SW 1271 (cell line): ENCODE measurements at places on chromosomes 7 and 10.
A peak's percentile ranks its signal among the peaks of the same experiment; 100 is the strongest.

- no peak for DNase-seq
Observed at GRCh38 chr10:63281967-63282366, 148.8 kb downstream of the NRBF2 start.

DNA sequence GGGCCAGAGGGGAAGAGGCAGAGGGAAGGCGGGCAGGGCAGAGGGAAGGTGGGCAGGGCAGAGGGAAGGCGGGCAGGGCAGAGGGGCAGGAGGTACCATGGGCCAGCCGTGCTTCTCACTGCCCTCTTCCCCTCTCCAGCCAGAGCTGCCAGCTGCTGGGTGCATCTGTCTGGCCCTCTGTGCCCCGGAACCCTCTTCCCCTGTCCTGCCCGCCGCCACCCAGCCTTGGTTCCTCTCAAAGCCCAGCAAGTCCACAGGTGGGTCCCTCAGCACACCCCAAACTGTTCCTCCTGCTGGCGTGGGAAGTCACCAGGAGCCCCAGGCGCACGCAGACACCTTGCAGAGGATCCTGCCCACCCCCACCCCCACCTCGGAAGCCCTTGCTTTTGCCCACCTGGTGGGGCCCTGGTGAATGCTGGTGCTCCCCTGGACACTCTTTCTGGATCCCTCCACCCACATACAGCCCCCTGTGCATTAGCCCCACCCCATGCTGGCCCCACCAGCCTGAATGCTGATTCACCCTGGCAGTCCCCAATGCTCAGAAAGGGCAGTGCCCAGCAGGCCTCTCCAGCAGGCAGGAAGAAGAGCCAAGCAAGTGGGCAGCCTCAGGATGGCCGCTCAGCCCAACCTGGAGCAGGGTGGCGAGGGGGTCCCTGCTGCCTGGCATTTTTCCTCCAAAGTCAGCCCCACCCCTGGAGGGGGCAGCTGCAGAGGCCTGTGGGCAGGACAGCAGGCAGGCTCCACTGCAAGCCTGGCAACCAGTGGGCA, 1.9 kb upstream of the PWWP2B start:
- DNase-seq = no peak

- no peak for DNase-seq
Observed at GRCh38 chr10:75978213-75978612, 546.8 kb downstream of the LRMDA start.

DNA sequence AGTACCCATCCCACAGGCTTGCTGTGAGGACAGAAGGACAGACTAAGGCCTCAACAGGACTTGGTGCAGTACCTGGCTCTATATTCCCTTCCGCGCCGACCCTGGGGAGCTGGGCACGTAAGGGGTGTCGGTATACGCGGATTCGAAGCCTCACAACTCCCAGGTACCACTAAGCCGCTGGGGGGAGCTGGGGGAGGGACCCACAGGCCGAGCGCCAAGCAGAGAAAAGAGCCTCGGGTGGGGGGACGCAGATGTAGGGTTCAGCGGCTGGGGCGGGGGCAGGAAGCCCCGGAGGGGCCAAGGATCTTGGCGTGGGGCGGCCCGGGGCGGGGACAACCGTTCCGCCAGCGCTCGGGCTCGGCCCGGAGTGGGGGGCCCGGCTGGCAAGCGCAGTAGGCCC, 126.4 kb upstream of the ZNF746 start:
- DNase-seq = no peak

DNA sequence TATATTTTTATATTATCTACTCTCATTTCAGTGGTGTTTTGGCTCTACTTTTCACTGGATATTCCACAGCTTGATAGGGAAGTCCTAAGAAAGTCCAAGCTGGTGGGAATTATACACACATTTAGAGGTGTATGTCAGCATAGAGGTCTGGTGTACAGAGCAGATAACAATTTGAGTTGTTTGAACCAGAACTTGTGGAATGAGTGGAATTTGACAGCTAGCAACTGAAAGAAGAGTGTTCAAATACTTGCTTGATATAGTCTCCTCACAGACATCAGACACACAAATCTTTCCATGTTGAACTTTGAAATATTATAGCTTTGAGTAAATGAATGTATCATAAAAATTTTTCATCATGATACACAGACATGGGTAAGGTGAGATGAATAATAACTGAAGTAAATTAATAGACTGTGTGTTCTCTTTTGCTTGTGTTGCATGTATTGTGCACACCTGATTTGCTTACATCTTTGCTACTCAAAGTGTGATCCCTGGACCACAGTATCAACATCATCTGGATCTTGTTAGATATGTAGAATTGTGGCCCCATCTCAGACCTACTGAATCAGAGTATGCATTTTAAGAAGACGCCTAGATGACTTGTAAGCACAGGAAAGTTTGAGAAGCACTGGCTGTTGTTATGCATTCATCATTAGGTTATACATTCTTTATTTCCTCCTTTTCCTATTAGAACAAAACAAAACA, 91.5 kb downstream of the ABCA13 start:
- no peak for DNase-seq

GRCh38 chr10:74862625-74863024, 36.2 kb downstream of the KAT6B start:
- no peak for DNase-seq

GRCh38 chr7:134752006-134752760, 27.3 kb upstream of the CALD1 start:
- DNase-seq = no peak

GRCh38 chr7:91549878-91550277, 285.6 kb downstream of the FZD1 start:
- DNase-seq = no peak

DNA sequence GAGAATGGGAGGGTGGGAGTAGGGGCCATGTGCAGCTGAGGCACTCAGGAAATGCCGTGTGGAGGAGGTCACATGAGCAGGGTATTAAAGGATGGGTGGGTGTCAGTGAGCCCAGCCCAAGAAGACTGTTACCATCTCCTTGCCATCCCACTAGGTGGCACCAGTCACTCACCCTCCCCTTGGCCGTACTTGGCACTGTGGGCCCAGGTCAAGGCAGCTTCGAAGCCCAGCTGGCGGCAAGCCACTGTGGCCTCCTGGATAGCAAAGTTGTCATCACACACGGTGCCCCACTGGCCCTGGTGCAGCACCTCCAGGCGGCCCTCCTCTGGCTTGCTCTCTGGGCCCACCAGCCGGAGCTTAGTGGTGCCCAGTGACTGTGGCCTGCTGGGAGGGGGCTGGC, 5.4 kb downstream of the LOXL4 start:
- peak; percentile 18 for DNase-seq

- no peak for DNase-seq
Observed at GRCh38 chr10:29448125-29448524, 159.3 kb downstream of the LYZL1 start.

DNA sequence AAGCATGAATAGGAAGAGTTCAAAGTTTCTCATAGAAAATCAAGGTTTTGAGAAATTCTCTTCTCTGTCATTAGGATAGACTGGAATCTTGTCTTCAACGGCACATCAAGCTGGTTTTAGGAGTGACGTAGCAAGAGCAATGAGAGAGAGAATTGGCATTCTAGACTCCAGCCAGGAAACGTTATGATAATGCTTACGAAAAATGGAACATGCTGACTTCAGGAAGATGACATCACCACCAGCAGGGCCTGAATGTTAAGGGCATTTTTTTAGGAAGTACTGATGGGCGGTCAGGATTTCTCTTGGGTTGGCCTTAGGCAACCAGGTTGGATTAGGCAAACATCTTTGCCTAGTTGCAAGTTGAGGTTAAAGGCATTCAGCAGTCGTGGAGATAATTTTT, 213.2 kb upstream of the CTBP2 start:
- no peak for DNase-seq

- no peak for DNase-seq
Observed at GRCh38 chr10:3836222-3836820, 51.3 kb upstream of the KLF6 start.

DNA sequence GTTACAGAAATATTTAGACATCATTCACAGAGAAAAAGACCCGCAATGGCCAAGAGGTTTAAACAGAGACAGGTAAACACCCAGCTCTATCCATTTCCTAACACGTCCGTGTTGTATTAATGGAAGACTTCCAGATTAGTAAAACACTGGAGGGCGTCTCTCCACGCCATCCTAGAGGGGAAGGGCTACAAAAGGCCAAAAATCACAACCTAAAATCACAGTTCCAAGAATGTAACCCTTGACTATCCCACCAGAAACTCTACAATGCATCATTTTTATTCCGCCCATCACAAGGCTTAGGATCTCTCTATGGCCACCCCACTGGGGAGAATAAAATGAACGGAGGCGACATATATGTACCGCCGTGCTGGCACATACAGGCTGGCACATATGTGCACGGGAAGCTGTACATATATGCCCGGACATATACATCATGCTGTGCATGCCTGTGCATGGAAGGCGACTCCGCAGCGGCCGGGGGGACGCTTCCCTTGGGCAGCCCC, 734 bp downstream of the PCLO start:
- DNase-seq = peak; percentile 26

- no peak for DNase-seq
Observed at GRCh38 chr7:151868396-151869108, 8.4 kb downstream of the PRKAG2 start.
